ENCODE measurements at places on chromosomes 6 and 20. TPM values are rescaled to one million over a fixed set of nuclear protein-coding genes. Genes with fewer than 3 reads are reported as not detected.
A peak's percentile ranks its signal among the peaks of the same experiment; 100 is the strongest.

DNA sequence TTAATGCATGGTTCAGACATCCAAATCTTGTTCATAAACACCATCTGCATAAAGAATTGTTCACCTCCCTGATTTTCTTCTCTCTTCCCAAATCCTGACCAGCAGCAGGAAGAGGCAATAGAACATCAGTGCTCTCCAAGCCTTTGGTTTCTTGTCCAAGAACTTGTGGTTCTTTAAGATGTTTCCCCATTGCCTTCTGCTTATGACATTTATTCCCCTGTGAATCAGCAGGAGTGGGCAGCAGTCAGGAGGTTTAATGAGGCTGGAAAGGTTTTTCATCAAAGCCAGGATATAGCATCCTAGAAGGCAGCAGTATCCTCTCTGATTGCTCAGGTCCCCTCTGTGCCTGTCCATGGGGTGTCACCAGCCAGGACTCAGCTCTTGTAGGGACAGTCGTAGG lies 5.3 kb downstream of the HDDC2 start:
- H3K4me1 ChIP-seq = peaks cover 22% of the 10 kb centered on the region
- H3K4me3 ChIP-seq = no peak overlapping the region
- H3K27ac ChIP-seq = no peak overlapping the region
- H3K36me3 ChIP-seq = peaks cover 80% of the 10 kb centered on the region
- no peak for DNase-seq
- no peaks in the 10 kb centered on the region for H3K27me3 ChIP-seq

- H3K4me3 ChIP-seq = no peak overlapping the region
- peaks cover 7% of the 10 kb centered on the region for H3K4me1 ChIP-seq
- no peak for DNase-seq
- no peaks in the 10 kb centered on the region for H3K36me3 ChIP-seq
Observed at GRCh38 chr6:15792842-15793241, 130.0 kb upstream of the DTNBP1 start.

- H3K4me3 ChIP-seq = no peak overlapping the region
- no peaks in the 10 kb centered on the region for H3K27me3 ChIP-seq
- H3K27ac ChIP-seq = no peak overlapping the region
- no peaks in the 10 kb centered on the region for H3K36me3 ChIP-seq
Observed at GRCh38 chr6:139903411-139904157, 529.1 kb upstream of the CITED2 start.

DNA sequence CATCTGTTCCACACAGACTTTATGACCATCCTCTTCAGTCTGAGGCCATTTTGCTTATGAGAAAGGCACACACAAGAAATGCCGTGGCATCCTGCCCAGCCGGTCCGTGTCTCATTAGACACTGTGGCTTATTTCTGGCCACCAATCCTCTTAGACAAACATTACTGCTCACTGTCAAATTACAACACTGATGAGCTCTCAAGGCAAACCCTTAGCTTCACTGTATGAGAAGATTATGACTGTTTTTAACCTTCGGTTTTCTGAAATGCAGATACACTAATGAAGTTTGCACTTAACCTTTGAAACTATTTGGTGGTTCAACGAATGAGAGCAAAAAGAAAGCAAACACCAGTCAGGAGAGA lies 50.5 kb upstream of the DST start:
- DNase-seq = peak; percentile 77
- H3K27me3 ChIP-seq = no peaks in the 10 kb centered on the region
- H3K36me3 ChIP-seq = peaks cover 11% of the 10 kb centered on the region
- peak overlapping the region; percentile 33 for H3K4me3 ChIP-seq

- peaks cover 52% of the 10 kb centered on the region for H3K4me1 ChIP-seq
- no peak overlapping the region for H3K4me3 ChIP-seq
- DNase-seq = no peak
Observed at GRCh38 chr20:48845721-48846306, 18.0 kb upstream of the PREX1 start.

DNA sequence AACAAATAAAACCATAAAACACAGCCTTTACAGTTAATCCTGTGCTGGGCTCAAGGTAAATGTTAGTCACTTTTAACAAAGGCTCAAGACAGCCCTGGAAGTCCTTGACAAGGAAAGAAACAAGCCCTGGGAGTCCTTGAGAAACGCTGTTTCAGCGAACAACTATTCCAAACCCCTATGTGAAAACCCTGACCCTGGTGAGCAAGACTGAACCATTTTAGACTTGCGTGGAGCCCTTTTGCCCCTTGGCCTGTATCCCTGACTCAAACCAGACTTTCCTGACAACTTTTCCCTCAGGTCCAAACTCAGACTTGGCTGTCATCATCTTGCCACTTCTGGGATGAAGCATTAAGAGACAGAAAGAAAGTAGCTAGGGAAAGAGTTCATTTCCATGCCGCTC lies 180.4 kb downstream of the AIG1 start:
- no peaks in the 10 kb centered on the region for H3K36me3 ChIP-seq
- H3K4me3 ChIP-seq = no peak overlapping the region
- DNase-seq = no peak
- H3K4me1 ChIP-seq = no peaks in the 10 kb centered on the region
- no peaks in the 10 kb centered on the region for H3K27me3 ChIP-seq
- H3K27ac ChIP-seq = no peak overlapping the region

GRCh38 chr20:59751075-59751711 lies 146.9 kb downstream of the PHACTR3 start:
- peaks cover 31% of the 10 kb centered on the region for H3K27me3 ChIP-seq
- H3K4me3 ChIP-seq = no peak overlapping the region
- H3K27ac ChIP-seq = no peak overlapping the region
- peak; percentile 10 for DNase-seq

The TRIM10 gene
- total RNA-seq = not detected

- no peaks in the 10 kb centered on the region for H3K36me3 ChIP-seq
- H3K4me3 ChIP-seq = no peak overlapping the region
- H3K27me3 ChIP-seq = no peaks in the 10 kb centered on the region
- H3K4me1 ChIP-seq = peaks cover 22% of the 10 kb centered on the region
- DNase-seq = no peak
Observed at GRCh38 chr20:36101192-36101591, 53.3 kb upstream of the EPB41L1 start.

DNA sequence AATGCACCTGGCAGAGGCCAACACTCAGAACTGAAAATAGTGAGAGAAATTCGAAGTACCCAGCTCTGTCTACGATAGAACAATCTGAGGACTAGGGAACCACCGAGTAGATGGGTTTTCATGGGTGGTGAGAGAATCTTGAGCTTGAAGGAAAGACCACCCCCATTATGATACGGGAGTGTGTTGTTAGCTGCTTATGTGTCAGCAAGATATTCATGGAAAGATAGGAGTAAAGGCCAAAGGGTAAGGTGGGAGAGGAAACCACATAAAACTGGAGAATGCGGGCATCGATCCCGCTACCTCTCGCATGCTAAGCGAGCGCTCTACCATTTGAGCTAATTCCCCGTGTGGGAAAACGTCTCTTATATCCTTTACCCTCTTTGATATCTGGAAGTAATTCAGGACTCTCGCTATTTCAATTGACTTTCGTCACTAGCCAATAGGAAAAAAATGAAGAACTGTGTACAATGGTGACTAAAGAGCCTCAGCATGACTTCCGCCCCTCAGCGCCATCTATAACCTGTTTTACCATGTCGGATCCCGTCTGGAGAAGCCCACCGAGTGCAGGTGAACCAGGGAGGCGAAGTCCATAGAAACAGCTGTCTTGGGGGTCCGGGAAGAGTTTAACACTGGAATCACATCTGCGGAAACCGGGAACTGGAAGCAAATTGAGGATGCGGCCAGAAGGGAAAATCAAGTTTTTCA lies 25.0 kb upstream of the ABT1 start:
- H3K4me1 ChIP-seq = 0 out of 2 replicates have a peak, but pooled peaks cover 4% of the 10 kb centered on the region
- H3K27me3 ChIP-seq = no peaks in the 10 kb centered on the region
- peak; percentile 94 for DNase-seq
- H3K27ac ChIP-seq = peak overlapping the region; percentile 45

DNA sequence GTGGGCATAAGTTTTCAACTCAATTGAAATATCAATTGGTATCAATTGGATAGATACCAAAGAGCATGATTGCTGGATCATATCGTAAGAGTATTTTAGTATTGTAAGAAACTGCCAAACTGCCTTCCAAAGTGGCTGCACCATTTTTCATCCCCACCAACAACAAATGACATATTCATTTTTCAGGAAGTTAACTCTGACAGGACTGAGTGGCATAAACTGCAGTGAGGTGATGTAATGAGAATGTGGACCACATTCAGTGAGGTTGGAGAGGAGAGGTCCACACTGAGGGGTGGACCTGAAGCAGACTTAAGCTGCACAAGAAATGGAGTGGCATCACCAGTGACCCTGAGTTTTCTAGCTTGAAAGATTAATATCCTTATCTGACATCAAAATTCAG lies 11.6 kb upstream of the CALHM6 start:
- no peak overlapping the region for H3K4me3 ChIP-seq
- H3K27me3 ChIP-seq = no peaks in the 10 kb centered on the region
- peaks cover 29% of the 10 kb centered on the region for H3K4me1 ChIP-seq
- no peak overlapping the region for H3K27ac ChIP-seq

DNA sequence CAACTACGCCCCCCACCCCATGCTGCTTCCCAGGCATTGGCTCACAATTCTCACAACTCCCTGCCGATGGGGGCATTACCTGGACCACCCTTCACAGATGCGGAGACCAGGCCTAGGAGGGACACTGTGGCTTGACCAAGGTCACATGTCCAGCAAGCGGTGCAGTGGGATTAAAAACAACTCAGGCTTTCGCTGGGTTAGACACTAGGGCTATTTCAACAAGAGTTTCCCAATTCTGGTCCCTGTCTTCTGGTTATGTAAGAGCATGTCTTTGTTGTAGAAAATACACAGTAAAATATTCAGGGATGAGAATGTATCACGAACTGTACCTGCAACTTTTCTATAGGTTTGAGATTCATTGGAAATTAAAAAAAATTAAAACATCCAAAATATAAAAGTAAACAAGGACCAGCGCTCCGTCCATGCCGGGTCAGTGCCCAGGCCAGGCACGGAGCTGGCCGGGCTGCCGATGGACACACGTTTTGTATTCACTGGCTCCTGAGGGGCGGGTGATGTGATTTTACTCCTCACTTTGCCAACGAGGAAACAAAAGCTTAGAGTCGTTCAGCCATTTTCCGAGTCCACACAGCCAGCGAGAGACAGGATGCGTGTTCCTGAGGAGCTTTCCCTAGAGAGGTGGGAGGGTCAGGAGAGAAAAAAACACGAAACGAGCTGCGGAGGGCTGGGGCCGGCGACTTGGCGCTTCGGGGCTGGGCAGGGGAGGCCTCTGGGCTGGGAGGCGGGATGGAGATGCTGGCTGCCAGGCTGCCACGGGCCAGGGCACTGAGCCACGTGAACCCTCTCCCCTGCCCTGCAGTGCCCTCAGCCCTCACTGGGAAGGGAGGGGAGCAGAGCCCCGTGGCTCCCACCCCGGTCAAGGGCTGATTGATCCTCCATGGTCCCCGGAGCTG lies 17.1 kb upstream of the VSTM2L start:
- no peak overlapping the region for H3K27ac ChIP-seq
- no peak overlapping the region for H3K4me3 ChIP-seq
- DNase-seq = no peak

DNA sequence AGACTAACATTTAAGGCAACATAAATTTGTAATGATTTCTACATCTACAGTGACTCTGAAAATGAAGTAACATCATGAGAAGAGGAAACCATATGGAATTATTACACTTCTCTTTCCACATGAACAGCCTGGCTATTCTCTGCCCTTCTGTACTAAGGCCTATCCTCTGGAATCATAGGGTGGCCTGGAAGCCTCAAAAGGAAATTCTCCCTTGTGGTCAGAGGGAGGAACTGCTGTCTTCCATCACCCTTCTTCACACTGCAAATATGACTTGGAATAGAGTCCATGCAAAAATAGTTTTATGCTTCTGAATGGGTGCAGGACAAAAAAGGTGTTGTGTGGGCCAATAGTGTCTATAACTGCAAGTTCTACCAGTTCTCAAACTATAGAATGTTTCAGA lies 44.6 kb upstream of the SH3BGRL2 start:
- no peaks in the 10 kb centered on the region for H3K27me3 ChIP-seq
- H3K4me3 ChIP-seq = no peak overlapping the region
- H3K27ac ChIP-seq = no peak overlapping the region
- DNase-seq = no peak
- H3K4me1 ChIP-seq = no peaks in the 10 kb centered on the region

DNA sequence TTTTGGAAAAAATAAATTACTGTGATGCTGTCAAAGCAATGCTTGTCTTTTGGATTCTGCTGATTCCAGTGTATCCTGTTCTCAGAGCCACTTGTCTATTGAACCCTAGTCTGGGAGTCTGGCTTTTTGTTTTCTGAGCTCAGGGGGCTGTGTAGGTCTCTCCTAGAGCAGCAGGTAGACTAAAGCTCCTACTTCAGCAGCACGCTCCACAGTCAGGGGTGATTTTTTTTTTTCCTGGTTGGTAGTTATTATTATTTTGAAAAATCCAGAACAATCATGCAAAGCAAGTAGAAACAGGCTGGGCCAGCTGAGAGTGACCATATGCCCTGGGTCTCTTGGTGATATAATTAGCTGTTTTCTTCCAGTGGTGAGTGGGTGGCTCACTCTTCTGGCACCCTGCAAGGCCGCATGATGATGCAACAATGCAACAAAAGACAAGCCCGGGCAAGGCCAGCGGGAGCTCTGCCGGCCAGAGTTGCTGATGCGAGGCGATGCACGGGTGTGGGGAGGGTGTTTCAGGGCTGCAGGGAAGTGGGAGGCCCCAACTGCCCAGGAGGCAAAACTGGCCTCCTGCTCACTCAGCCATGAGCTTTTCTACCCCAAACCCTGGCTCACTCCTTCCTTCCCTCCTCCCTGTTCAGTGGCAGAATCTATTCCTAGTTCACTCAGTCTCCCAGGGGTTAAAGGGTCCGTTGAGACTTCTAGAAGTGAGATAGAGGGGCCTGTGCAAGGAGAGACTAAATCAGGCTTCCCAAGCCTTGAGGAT lies 11.5 kb upstream of the CDKN1A start:
- peak; percentile 88 for DNase-seq
- H3K27ac ChIP-seq = peak overlapping the region; percentile 49
- H3K4me1 ChIP-seq = peaks cover 29% of the 10 kb centered on the region
- H3K27me3 ChIP-seq = no peaks in the 10 kb centered on the region
- H3K4me3 ChIP-seq = no peak overlapping the region

The SGK1 gene
- 53.9 TPM for total RNA-seq

DNA sequence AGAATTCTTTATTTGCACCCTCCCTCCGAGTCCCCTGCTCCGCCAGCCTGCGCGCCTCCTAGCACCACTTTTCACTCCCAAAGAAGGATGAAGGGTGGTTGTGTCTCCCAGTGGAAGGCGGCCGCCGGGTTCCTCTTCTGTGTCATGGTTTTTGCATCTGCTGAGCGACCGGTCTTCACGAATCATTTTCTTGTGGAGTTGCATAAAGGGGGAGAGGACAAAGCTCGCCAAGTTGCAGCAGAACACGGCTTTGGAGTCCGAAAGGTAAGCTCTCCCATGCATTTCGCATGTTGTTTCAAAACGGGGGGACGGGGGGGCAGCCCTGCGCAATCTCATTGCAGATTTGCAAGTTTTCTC lies 357 bp downstream of the PCSK2 start:
- H3K4me3 ChIP-seq = no peak overlapping the region
- no peak overlapping the region for H3K27ac ChIP-seq
- DNase-seq = no peak
- H3K36me3 ChIP-seq = no peaks in the 10 kb centered on the region

- no peaks in the 10 kb centered on the region for H3K36me3 ChIP-seq
- H3K27me3 ChIP-seq = no peaks in the 10 kb centered on the region
- H3K27ac ChIP-seq = no peak overlapping the region
- no peak for DNase-seq
Observed at GRCh38 chr6:98687752-98688151, 146.6 kb upstream of the POU3F2 start.
